Pancreas (tissue), 10 donors: ENCODE measurements at places on chromosomes 3 and 15. TPM values are rescaled to one million over a fixed set of nuclear protein-coding genes. Genes with fewer than 3 reads are reported as not detected.

Gene FHIT
- 4.8 TPM for polyA plus RNA-seq

Gene ZCWPW2
- 0.84 TPM for polyA plus RNA-seq

Gene TMEM108
- polyA plus RNA-seq, result 2.1 TPM

Gene CPEB1
- 0.68 TPM for polyA plus RNA-seq

Gene TMOD3
- 4.4 TPM for polyA plus RNA-seq
